ENCODE measurements at places on chromosomes 7 and 10.

DNA sequence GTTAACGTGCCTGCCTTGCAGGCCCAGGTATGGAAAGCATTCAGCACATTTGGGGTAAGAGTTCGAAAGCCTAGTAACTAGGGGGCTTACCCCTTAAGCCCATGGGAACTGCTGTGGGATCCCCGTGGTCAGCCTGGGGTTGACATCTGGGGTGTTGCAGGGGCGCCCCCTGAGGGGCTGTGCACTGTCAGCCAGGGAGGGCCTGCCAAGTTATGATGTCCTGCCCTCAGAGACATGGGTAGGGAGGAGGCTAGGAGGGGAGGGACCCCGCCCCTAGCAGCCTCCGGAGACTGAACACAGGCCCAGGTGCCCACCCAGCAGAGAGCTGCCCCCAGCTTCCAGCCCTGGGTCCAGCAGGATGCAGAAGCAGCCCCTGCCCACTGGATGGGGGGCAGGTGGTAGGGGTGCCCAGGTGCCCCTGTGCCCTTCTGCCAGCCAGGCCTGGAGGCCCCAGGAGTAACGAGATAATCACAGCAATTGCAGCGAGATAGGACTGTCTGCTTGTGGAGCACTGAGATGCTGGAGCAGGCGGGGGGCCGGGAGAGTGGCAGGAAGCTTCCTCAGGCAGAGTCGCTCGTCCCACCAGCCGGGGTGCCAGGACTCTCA lies 153.3 kb downstream of the UBE2H start:
- no peak for DNase-seq

GRCh38 chr7:55887821-55888247 lies 578 bp downstream of the ZNF713 start:
- DNase-seq: no peak

DNA sequence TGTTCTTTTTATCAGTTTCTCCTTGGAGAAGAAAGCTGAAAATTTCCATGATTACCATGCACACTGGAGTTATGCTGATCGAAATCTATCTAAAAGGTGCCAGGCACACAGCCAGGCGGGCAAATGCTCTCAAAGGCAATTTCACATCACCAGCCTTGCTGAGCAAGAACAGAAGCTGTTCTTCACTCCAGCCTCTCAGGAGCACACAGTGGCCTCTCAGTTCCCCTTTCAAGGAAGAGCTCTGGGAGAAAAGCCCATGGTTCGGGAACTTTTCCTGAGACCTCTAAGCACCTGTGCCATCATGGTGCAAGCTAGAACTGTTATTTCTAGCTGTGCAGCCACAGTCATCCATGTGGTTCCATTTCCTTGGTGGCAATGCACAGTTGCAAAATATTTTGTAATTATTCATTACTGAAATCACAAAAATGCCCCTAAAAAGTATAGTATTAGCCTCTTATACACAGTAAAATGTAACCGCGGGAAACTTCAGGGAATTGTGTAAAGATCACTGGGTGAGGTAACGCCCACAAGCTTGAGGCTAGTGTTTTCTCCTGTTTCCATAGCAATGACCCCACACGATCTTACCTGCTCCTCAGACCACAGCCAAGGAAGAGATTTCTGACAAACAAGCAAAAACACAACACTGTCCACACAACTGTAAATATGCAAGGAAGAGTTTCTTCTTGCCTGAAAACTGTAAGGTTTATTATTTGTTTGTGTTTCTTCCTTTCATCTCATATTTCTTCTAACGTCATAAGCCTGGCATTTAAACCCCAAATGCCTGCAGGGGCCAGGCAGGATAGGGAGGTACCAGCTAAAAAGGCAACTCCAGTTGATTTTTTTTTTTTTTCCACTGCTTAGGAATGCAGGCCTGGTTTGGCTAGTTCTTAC lies 121.2 kb downstream of the FAM107B start:
- peak; percentile 46 for DNase-seq

DNA sequence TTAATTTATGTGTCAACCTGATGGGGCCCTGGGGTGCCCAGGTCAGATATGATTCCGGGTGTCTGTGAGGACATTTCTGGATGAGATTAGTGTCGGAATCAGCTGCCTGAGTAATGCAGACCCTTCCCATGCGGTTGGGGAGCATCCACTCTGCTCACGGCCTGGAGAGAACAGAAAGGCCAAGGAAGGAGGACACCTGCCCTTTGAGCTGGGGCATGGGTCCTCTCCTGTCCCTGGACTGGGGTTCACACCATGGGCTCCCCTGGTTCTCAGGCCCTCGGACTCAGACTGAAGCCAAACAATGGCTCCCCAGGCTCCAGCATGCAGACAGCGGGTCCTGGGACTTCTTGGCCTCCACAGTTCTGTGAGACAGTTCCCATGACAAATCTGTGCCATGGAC lies 94.3 kb downstream of the BMS1 start:
- no peak for DNase-seq

- DNase-seq: no peak
Measured at GRCh38 chr10:34074051-34074450, 739.6 kb upstream of the NRP1 start.

DNA sequence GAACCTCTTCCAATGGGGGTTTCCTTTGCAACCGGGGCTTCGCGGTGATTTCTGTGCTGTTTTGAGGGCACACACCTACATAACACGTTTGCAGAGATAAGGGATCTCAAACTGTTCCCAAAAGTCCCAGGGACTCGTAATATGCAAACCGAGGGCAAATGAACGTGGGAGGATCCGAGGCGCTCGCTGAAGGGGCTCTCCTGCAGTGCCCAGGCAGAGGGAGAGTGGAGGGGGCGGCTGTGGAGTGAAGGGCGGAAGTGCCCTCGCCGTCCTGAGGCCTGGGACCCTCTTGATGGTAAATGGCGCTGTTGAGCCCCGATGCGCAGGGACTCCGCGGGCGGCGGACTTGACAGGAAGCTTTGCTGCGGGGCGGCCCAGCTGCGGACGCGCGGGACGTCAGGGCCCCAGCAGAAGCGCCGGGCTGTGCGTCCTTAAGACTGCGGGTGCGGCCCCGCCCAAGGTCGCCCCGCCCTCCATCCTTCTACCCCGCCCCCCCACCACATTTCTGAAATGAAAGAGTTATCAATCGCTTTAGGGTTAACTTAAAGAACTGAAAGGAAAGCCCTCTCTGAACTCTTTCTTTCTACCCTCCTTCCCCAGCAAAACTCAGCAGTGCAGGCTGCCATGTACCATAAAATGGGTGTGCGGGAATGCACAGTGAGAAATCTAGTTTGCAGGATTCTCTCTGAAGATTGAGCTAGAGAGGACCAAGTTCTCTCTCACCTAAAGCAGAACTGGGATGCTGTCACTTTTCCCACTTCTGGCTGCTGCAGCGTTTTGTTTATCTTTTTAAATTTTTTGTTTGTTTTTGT lies 151.8 kb upstream of the YAE1 start:
- DNase-seq: peak; percentile 16

GRCh38 chr7:114444196-114444595 lies 29.6 kb downstream of the FOXP2 start:
- DNase-seq: no peak

DNA sequence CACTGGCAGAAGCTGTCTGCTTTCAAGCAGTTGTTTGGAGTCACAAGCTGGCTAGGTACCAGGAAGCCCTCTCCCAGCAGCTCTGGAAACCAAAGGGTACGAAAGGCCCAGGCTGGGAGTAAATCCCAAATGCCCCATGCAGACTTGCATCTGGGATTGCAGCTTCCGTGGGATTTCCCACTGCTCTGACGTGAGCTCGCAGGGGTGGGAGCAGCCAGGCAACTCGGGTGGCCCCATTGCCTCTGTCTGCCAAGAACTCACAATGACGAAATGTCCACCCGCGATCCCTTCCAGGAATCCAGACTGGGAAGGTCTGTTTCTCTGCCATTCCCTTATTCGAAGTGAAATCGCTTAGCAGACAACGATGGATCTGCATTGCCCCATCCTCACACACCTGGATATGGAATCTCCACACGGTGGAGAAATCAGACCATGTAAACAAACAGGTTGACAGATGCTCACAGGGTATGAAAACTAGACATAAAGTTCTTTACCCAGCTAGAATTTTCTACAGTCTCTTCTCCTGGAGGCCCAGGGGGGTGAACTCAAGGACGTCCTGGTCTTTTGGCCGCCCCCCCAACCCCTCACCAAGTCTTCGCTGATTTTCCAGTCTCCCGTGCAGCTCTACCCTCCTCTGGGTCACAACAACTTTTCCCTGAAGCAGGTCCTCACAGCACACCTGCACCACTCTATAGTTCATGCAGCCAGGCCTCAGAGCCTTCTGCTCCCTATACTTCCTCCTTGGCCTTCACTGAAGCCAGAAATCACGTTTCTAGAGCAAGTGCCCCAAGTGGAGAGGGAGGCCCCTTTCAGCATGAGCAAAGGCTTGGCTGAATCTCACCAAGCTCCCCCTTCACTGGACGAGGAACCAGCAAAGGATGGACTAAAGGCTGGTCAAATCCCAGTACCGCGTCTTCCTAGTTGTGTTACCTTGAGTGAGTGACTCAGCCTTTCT lies 20.0 kb downstream of the SH3PXD2A start:
- no peak for DNase-seq

GRCh38 chr10:121624836-121625486 lies 26.7 kb upstream of the FGFR2 start:
- DNase-seq: no peak

DNA sequence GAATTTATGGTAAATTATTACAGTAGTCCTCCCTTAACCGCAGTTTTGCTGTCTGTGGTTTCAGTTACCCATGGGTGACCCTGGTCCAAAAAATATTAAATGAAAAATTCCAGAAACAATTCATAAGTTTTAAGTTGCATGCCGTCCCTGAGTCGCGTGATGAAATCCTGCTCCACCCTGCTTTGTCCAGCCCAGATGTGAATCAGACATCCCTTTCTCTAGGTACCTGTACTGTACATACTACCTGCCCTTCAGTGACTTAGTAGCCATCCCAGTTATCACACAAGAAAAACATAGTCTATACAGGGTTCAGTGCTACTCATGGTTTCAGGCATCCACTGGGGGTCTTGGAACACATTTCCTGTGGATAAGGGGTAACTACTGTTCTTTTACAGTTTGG lies 20.5 kb upstream of the RHEB start:
- DNase-seq: no peak

DNA sequence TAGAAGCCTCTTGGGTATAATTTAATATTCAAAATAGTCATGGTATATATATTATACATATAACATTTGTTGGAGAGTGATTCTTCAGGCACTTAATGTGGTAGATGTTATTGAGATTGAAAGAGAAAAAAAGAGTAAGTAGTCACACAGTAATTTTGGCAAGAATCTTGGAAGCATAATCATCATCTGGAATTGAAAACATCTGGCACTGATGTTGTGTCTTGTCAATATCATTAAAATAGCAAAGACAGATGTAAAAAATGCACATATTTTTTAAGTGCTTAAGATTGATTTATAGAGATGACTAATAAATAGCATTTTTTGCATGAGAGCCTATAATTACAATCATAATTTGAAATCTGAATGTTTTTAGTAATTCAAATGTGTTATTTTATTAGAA lies 9.5 kb downstream of the SEMA3D start:
- peak; percentile 39 for DNase-seq

DNA sequence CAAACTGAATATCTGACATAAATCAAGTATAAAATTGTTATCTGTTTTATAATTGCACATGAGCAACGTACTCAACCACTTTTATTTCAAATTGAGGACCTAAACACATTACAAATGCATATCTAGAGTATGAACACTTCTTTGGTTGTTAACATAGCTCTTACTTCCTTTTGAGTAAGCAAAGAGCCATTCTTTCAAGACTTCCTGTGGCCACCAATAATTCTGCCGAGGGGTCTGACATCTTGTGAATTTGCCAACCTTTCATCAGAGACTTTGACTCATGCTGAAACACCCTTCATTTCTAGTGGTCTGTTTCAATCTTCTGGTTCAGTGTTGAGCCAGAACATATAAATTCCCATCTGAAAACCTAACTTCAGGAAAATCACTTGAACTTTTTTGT lies 59.4 kb downstream of the CDK14 start:
- DNase-seq: peak; percentile 92

GRCh38 chr10:50367732-50368131 lies 116.4 kb upstream of the ASAH2 start:
- DNase-seq: peak; percentile 51

- DNase-seq: no peak
Measured at GRCh38 chr7:23165316-23165715, 16.5 kb upstream of the NUP42 start.

GRCh38 chr7:127865466-127865865 lies 165.8 kb downstream of the LRRC4 start:
- peak; percentile 82 for DNase-seq

DNA sequence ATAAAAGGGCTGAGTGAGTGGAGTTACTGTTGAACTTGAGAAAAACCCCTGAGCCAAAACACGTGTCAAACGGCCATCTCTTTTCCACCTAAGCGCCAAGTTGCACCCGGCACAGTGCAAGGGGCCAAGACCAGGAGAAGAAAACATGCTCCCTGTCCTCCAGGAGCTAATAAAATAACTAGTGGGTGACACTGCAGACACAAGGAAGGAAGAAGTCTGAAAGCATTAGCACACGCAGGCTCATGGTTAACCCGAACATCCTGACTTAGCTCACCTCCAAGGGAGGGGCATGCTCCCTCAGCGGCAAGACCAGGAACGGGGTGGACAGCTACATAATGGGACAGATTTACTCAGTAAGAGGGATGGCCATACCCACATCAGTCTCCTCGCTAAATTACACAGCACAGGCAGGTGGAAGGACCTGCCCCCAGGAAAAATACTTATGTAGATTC lies 65.0 kb downstream of the PIP4K2A start:
- no peak for DNase-seq

- peak; percentile 40 for DNase-seq
Measured at GRCh38 chr10:84539216-84539615, 210.8 kb downstream of the CCSER2 start.

GRCh38 chr10:70596860-70597809 lies 5.4 kb downstream of the PRF1 start:
- DNase-seq: no peak

DNA sequence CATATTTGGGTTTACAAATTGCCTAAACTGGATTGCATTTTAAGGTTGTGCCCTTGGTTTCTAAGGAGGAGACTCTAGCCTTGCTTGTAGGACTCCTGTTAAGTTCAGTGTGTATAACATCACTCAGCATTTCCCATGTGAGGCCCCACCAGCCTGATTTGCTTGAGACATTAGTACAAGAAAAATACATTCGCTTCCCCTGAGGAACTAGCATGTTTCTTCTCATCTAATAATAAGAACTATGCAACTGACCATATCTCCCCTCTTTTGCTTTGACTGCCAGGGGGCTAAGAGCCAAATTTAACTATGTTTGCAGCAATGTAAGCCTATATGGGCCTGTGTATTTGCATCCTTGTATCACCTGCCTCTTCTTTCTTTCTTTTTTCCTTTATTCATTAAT lies 737.9 kb downstream of the INHBA start:
- DNase-seq: no peak

DNA sequence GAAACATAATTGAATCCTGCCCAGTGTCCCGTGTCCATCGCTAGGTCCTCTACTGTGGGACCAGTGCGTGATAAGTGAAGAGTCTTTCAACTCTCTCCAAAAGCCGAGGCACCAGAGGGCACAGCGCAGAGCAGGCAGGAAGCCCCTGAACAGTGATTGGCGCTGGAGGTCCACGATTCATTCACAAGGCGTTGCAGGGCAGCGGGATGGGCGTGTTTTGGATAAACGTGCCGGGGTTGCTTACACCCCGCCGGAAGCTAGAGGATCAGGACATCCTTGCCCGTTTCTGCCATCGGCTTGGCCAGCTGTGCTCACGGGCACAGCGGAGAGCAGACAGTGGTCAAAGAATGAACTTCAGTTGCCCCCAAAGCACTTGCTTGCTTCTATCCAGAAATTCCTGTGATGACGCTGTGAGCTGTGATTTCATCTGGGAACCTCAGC lies 86.0 kb upstream of the PFKP start:
- DNase-seq: no peak

GRCh38 chr7:70040970-70041766 lies 442.9 kb downstream of the AUTS2 start:
- no peak for DNase-seq

All from HCEC 1CT (cell line).